ENCODE measurements at places on chromosomes 2 and 18. TPM values are rescaled to one million over a fixed set of nuclear protein-coding genes. Genes with fewer than 3 reads are reported as not detected.

Gene SULT1C2
- not detected for total RNA-seq

Gene CD8B2
- not detected for total RNA-seq

Gene POTEC
- total RNA-seq: not detected

- DNase-seq: no peak
Measured at GRCh38 chr18:34709750-34710441, at the start of gene DTNA. DTNA (plus strand) TSS chr18:34710298; CDS start chr18:34755977, 45,679 bp downstream.

DNA sequence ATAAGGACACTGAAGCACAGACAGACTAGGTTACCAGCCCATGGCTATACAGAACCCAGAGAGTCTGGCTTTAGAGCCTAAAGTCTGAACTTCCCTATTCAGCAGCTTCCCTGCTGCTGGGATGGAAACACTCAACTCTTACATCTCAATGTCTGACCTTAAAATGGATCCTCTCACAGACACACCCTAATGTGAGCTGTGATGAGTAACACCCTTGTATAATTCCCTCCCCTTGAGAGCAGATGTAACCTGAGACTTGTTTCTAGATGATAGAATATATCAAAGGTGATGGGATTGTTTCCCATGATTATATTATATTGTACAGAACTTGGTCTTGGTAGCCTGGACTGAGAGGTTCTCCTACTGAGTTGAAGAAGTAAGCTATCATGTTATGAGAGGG, 577.1 kb upstream of the KLHL29 start:
- no peak for DNase-seq

Data from glomerular endothelial cell (primary cell).